ENCODE measurements at places on chromosomes 6 and 20. TPM values are rescaled to one million over a fixed set of nuclear protein-coding genes. Genes with fewer than 3 reads are reported as not detected.
A peak's percentile ranks its signal among the peaks of the same experiment; 100 is the strongest.

The ESR1 gene
- 9.6 TPM for total RNA-seq

The SLC4A11 gene
- total RNA-seq: 56.3 TPM

The CGA gene
- not detected for total RNA-seq

The PRSS35 gene
- 0.44 TPM for total RNA-seq

The SCAND1 gene
- 48.4 TPM for total RNA-seq

The SPDEF gene
- 3.5 TPM for total RNA-seq

The TAGAP gene
- 4.9 TPM for total RNA-seq

The ATRN gene
- total RNA-seq: 42.2 TPM

The MAS1 gene
- total RNA-seq: not detected

The DEF6 gene
- total RNA-seq: 28.0 TPM

The SPATA25 gene
- 8.6 TPM for total RNA-seq

The MCCD1 gene
- not detected for total RNA-seq

The MUC22 gene
- not detected for total RNA-seq

The AK9 gene
- total RNA-seq: 12.9 TPM

The ID4 gene
- 32.5 TPM for total RNA-seq

The OR2W1 gene
- total RNA-seq: not detected

The VIP gene
- 0.39 TPM for total RNA-seq

- no peak for DNase-seq
Observed at GRCh38 chr6:70956451-70957283, at the start of gene B3GAT2. B3GAT2 (minus strand) TSS chr6:70957060; CDS start chr6:70956429, 631 bp downstream.

DNA sequence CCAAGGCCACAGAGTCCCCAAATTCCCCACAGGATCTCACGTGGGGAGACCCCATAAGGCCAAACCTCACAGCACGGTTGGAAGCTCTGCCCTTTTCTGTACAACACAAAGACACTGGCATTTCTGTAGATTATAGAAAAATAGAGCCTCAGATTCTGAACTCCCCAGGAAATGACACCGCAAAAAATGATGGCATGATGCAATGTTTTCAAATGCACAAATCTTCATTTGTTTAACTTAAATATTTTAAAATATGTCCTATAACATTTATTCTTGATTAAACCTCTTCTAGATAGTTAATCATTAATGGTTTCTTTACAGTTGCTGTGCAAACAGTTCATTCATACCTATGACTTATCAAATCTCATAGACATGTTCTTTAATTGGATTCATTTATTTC, 33.8 kb downstream of the SIM1 start:
- DNase-seq: no peak

- DNase-seq: no peak
Observed at GRCh38 chr20:13298692-13299373, 77.8 kb downstream of the ISM1 start.

- DNase-seq: no peak
Observed at GRCh38 chr6:22250486-22250885, 46.4 kb downstream of the PRL start.

DNA sequence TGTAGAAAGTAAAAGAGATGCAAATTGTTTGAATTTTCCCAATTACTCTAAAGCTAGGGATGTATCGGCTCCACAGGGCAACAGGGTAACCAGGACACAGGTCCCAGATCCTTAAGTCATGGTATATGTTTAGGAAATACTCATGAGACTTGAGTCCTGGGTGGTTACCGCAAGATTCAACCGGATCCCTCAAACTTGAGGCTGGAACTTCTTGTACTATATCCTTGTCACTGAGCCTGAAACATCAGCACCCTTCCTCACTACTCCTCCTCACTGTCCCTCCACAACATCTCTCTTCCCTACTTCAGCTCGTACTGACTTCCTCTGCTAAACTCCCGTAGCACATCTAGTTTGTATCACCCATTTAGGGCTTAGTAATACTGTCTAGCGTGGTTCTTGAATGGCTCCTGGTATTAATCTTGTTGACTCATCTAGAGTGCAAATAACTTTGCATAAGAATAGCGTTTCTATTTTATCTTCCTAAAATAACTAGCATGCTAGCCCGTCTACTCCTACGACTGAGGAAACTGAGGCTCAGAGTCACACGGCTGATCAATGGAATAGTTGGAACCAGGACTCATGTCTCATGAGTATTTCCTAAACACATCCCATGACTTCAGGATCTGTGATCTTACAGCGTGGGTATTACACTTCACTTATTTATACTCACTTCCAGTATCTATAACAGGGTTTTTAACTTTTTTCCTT, 72.1 kb downstream of the FILIP1 start:
- no peak for DNase-seq

DNA sequence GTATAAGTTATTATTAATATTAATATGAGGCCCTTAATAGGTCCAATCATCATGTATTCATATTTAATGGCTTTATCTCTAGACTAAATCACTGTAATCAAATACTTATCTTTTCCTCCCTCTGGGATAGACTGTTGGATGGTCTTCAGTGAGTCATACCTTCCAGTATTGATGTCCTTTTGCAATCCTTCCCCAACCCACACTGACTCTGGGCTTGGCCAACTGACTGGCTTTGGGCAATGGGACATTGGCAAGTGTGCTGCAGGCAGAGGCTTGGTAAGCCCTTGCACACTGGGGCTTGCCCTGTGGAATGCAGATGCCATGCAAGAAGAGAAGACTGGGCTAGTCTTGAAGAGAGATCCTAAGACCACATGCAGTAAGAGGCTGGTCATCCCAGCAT, 136.6 kb downstream of the CCDC170 start:
- DNase-seq: no peak

DNA sequence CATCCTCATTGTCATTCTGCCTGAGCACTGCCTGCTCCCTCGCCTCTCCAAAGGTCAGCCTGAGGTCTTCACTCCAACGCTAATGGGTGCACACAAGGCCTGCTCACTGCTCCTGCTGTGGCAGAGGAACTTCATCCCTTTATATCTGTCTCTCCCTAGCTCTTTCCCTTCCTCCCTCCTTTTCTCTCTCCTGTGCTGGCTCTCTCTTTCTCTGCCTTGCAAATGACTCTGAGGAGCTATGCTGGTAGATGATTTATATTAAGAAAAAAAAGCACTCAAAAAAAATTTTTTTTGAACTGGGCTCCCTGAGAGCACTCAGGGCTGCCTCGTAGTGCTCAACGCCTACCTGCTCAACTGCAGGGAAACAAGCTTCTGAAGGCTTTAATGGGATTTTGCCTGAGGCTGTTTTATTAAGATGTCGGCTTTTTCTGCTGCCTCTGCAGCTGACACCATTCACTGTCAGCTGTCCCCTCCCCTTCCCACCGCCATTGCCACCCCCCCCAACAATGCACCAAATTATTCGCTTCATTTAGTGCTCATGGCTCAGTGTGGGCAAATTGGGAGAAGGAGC, 137.7 kb upstream of the DEFB112 start:
- no peak for DNase-seq

DNA sequence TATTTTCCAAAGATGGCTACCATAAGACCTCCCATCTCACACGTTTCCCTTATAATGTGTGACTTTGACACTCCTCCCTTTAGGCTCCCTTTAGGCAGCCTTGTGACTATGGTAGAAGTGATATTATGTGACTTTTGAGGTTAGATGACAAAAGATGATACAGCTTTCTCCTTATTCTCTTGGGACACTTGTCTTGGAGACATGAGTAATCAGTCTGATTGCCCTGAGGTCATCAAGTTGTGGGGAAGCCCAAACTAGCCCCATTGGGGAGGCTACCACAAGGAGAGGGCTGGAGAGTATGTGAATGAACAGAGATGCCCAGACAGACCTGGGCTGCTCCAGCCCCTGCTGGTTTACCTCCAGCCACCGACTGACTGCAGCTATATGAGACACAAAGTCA, 10.6 kb upstream of the DLK2 start:
- DNase-seq: no peak

GRCh38 chr6:105711216-105711615, 308.3 kb upstream of the PREP start:
- no peak for DNase-seq

DNA sequence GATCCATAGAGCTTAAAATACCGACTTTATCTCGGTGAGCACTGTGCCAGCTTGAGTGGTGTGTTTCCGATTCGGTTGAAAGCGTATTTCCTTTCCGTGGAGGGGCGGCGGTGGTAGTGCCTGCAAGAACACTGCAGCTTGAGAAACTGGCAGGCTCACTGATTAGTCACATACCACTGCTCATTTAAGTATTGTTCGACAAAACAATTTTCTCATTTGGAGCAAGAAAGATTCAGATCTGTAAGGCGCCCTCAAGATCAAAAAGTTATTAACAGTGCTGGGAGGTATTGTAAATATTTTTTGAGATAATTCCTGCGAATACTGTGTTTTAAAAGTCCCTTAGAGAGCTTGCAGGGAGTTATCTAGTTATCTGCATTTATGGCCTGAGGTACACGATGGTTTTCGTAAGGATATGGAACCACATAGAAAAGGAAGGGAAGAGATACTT, 1.3 kb downstream of the MAPK14 start:
- DNase-seq: peak; percentile 69

- no peak for DNase-seq
Observed at GRCh38 chr6:10463491-10464481, 48.9 kb upstream of the TFAP2A start.

DNA sequence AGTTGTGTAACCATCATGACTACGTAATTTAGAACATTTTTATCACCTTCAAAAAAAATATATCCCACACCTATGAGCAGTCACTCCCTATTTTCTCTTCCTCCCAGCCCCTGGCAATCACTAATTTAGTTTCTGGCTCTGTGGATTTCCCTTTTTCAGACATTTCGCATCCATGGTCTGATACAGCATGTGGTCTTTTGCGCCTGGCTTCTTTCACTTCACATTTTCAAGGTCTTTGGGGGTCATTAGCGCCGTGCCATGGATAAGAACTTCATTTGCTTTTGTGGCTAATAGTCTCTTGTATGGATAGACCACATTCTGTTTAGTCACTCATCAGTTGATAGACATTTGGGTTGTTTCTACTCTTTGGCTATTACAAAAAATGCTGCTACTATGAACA, 44.9 kb upstream of the DUSP22 start:
- DNase-seq: no peak

DNA sequence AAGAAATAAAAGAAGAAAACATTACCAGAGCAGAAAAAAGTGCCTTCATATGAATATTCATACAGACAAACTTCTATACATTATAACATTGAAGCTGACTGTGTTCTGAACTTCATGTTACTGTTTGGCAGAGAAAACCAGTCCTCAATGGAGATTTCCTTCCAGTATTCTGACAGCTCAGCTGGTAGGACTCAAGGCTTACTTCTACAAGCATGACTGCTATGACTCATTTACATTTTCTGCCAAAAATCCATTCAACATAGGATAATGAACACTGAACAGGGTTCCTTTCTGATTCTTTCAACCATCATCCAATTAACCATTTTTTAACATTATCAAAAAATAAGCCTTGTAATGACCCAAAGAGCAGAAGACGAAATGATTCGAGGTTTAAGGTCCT, 25.4 kb downstream of the COL9A1 start:
- DNase-seq: no peak

DNA sequence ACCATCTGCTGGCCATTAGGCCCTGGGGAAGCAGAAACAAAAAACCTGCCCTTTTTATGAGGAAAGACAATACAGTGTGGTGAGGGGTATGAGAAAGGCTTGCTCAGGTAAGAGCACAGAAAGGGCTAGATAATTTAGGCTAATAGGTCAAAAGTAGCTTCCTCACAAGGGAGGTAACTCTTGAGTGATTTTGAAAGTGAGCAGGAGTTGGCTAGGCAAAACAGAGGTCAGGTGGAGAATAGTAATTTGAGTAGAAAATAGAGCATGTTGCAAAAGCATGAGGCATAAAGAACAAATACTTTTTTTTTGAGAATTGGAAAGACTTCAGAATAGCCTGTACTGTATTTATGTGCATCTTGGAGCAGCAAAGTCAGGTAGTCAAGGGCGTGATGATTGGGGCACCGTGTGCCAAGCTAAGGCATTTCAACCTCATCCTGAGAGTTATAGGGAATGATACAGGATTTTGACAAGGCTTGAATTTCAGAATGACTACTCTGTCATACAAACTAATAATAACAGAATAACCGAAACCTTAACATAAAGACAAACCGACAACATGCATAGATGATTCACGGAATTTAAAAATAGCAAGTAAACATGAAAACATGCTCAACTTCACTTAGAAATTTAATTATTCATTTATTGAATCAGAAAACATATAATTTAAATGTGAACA, 123.0 kb upstream of the ENPP5 start:
- DNase-seq: no peak

DNA sequence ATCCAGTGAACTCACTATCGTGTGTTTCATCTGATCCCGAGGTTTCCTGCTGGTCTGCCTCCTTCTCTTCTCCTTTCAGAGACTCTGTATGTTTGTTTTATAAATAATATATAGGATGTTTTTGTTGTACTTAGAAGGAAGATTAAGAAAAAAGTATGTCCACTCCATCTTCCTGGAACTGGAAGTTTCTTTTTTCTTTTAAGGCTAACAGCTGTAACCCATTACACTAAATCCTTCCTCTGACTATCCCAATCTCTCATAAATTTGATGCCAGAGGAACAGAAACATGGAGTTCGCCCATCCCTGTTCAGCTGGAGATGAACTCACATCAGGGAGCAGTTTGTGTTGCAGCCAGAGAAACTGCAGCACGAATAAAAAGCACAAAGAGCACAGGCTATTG, 20.7 kb downstream of the RIPK1 start:
- no peak for DNase-seq

GRCh38 chr20:16566080-16566479, 7.2 kb downstream of the KIF16B start:
- DNase-seq: no peak

- DNase-seq: no peak
Observed at GRCh38 chr6:16819752-16820151, 58.5 kb upstream of the ATXN1 start.

GRCh38 chr6:136772685-136773472, 19.4 kb downstream of the MAP3K5 start:
- DNase-seq: no peak

- DNase-seq: no peak
Observed at GRCh38 chr20:11716239-11716944, 201.3 kb upstream of the BTBD3 start.

DNA sequence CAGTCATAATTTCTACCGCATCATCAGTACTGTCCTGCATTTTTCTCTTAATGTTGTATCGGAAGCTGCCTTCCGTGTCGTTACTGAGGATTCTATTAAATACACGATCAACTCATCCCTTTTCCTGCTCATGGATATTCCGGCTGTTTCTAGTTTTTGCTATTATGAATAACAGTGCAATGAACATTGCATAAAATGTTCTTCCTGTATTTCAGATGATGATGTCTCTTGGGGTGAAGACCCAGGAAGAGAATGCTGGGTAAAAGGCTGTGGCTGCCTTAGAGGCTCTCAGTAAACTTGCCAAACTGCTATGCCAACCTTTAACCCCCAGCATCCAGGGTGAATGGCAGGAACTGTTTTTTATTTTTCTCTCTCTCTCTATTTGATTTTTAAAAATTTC, 24.1 kb upstream of the EPB41L1 start:
- no peak for DNase-seq

DNA sequence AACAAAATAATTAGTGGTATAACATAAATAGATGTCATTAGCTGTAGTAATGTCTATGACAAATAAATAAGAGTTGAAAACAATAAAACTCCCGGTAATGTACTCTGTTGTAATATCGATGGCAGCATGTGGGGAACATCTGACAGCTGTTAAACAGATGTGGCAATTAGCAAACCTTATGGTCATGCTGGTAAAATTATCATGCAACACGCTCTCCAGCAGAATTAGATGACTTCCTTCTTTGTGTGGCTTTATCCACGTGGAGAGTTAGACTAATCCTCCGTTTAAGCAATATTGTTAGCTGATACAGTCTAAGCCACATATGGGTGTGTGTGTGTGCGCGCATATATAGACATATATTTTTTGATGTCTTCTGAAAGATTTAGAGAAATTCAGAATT, 77.7 kb upstream of the ZFP64 start:
- no peak for DNase-seq

GRCh38 chr6:56040223-56040622, 164.8 kb upstream of the BMP5 start:
- no peak for DNase-seq

Data from ureter (tissue), 1 donor.